RPMI8226 (cell line): ENCODE measurements at places on chromosomes 13 and 19.

DNA sequence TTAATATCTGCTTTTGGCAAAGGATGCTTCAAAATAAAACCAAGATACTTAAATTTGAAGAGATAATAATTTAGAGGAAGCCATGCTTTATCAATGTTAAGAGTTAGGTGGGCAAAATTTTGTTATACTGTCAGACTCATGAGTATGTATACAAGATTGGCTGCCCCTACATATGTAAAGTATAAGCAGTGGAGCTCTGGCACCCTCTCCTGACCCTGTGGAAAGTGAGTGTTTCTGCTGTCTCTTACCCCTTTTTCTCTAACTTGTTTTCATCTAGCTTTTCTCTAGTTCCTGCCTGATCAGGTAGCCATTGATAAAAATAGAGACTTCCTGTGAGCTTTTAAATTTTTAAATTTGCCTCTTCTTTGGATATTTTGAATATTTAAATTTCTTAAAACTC, 710.9 kb upstream of the SPRY2 start:
- no peak for DNase-seq

GRCh38 chr13:51241720-51242119, 19.5 kb downstream of the FAM124A start:
- no peak for DNase-seq

DNA sequence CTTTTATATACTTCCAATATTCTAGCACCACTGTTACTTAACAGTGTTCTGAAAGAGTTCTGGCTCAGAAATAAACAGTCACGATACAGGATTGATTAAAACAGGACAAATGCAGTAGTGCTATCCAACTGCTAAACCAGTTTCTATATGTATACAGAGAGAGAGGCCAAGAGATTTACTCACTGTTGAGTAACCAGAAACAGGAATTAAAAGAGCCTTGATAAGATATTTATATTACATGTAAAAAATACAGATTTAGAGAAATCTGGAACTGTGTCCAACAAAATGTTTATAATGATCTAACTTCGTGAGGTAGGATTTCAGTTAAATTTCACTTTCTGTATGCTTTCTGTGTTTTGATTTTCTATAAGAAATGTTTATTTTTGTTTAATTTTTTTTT, 116.6 kb downstream of the CDK8 start:
- DNase-seq, result no peak

- no peak for DNase-seq
These were observed 2.5 kb upstream of the DCT start for GRCh38 chr13:94481941-94482340.

GRCh38 chr13:97945792-97946419, 7.6 kb upstream of the IPO5 start:
- no peak for DNase-seq

- no peak for DNase-seq
These were observed 238.0 kb downstream of the GGACT start for GRCh38 chr13:100350601-100351000.

GRCh38 chr13:34020388-34020787, 202.4 kb downstream of the RFC3 start:
- DNase-seq, result no peak

- no peak for DNase-seq
These were observed 57.9 kb downstream of the RXFP2 start for GRCh38 chr13:31797154-31797775.
